NCI-H2029 treated with DMSO at 0.1 percent for 48 hours (cell line): ENCODE measurements at places on chromosomes 1 and 21.

DNA sequence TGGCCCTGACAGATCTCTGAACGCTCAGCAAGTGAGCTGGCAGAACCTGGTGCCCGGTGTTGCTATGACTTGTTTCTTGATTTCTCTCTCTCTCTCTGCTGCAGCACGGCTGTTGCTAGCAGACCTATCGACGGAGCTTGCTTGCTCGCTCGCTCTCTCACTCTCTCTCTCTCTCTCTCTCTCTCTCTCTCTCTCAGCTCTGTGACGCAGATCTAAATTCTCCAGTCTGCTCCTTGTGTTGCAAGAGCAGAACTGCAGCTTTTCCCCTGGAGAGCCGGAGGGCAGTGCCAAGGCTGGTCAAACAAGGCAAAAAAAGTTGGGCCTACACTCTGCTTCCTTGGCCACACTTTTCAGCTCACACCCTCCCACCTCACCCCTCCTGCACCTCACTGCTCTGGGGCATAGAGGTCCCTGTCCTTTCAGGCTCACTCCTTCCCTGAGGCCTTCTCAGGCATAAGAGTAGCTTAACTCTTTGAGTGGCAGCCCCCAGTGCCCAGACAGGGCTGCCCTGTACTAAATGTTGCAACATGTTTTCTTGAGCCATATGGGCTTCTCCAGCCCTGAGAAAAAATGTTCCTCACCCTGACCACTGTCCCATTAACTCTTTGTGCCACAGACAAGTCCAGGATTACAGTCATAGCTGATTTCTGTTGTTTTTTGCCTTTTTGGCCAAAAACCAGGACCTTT, 72.2 kb downstream of the CD46 start:
- DNase-seq = no peak

DNA sequence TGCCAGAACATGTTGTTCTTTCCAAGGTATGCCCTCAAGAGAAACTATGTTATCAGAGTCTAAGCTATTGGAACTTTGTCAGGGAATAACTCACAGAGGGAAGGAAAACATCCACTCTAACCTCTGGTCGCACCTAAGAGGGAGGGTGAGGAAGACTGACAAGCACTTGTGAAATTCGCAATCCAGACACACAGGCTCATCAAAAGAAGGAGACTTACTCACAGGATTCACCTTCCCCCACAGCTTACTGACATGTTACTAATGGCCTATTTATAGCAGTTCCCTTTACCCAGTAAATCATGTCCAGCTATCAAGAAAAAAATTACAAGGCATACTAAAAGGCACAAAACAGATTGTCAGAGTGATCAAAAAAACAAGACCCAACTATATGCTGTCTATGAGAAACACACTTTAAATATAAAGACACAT, 36.9 kb downstream of the WDR64 start:
- no peak for DNase-seq

DNA sequence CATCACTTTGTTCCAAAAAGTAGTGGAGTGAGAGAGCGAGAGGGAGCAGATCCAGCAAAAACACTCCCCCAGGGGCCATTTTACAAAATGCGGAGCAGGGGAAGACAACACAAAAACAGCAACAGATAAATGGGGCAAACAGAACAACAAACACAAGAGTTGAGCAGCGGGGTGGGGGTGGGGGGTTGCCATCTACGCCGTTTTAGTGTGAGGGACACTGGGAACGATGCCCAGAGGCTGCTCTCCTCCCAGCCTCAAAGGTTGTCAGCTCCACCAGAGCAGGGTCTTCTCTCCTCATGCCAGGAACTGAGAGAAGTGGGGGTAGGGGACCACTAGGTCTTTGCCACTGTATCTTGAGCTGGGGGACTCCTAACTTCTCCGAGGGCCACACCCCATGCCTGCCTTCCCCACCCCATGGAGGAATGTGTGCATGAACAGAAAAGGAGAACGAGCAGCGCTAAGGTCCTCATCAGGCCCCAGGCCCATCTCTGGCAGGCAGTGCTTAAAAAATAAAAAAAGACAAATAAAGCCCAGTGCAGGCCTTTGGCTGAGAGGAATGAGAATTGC, 1.3 kb upstream of the PBXIP1 start:
- DNase-seq = no peak

- DNase-seq = peak; percentile 51
These were observed 27.4 kb upstream of the TBX15 start for GRCh38 chr1:119015547-119015946.

GRCh38 chr1:116498789-116499628, 71.8 kb downstream of the CD58 start:
- peak; percentile 35 for DNase-seq

- DNase-seq = no peak
These were observed 13.2 kb downstream of the NAV1 start for GRCh38 chr1:201551877-201552731.
